ENCODE measurements at places on chromosomes 11 and 22.

GRCh38 chr22:47587361-47587760 lies 824.9 kb downstream of the TBC1D22A start:
- no peak for DNase-seq

- peak; percentile 47 for DNase-seq
Observed at GRCh38 chr11:64181506-64182411, 4.2 kb upstream of the STIP1 start.

DNA sequence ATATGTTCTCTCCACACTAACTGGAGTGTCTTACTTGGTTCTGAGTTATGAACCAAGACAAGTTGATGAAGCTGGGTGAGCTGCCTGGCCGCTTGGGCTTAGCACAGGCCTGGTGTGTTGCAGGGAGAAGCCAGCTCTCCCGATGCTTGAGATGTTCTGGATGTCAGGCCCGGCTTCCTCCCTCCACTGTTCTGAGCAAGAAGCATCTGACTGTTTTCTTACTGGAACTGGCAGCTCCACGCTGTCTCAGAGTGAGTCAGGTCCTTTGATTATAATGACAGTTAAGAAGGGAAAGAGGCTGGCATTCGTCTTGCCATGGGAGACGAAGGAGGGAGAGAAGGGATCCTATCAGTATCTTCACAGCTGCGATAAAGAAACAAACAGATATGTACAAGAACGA lies 46.5 kb upstream of the CRTAM start:
- no peak for DNase-seq

GRCh38 chr22:22034469-22035132 lies 52.0 kb upstream of the TOP3B start:
- no peak for DNase-seq
